ENCODE measurements at places on chromosomes 1 and 21.

GRCh38 chr1:23692308-23692871 lies 784 bp downstream of the RPL11 start:
- no peak for DNase-seq

DNA sequence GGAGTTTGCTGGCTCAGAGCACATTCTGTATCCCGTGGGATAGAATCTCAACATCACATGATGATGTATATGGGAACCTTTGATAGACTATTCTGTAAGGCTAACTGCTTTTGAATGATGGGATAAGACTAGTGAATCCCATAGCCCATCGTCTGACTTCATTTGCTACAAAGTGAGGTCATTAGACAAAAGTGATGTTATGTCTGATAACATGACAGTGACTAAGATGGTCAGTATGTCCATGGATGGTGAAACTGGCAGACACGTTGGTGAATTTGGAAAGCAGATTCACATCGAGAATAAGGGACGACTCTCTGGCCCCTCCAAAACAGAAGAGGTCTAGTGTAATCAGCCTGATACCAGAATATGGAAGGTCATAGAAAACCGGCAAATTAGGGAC lies 108.4 kb downstream of the HHAT start:
- no peak for DNase-seq

GRCh38 chr1:151340870-151341754 lies 5.9 kb downstream of the RFX5 start:
- peak; percentile 89 for DNase-seq

GRCh38 chr1:110205591-110206155 lies 4.4 kb upstream of the KCNC4 start:
- no peak for DNase-seq

GRCh38 chr1:183080406-183080805 lies 57.2 kb downstream of the LAMC1 start:
- DNase-seq = no peak

DNA sequence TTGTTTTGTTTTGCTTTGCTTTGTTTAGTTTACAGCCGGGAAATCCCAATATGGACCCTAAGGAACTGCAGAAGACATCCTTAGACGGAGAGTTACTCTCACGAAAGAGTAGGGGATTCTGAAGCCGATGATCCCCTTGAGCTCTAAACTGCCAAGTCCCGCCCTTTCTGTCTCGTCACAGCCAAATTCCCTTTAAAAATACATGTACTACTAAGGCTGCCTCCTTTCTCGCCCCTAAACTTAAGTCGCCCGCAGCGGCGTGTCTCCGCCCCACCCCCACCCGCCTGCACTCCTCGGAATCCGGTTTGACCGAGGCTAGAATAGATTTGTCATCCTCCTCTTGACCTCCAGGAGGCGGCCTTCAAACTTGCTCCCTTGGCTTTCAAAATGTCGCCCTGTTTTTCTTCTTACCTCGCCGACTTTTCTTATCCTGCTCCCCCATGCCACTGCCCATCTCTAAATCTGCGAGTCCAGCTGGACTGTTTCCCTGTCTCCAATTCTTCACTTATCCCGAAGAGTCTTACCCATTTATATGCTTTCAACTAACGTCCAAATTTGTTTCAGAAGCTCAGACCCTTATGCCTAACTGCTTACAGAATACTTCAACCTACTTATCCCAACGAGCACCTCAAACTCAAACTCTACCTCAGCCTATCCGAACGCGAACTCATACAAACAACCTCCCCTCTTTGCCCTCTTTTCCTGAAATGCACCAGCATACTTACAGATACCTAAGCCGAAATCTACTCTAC lies 10.9 kb upstream of the BOLA1 start:
- DNase-seq = peak; percentile 95

DNA sequence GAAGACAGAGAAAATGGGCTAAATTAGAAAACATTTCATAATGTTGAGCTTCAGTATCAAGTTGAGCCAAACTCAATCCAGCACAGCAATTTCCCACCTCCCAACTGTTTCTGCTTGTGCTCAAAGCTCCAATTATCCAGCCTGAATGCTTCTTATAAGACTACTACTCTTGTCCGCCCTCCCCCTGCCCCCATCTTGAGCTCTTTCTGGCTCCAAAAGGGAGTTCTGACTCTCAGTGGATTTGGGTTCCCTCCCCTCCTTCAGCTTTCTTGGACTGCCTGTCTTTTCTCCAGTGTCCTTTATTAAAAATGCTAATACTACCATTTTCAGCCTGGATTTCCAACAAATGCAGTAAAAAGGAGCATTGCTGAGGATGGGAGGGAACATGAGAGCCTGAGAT lies 174.8 kb downstream of the ASTN1 start:
- no peak for DNase-seq

DNA sequence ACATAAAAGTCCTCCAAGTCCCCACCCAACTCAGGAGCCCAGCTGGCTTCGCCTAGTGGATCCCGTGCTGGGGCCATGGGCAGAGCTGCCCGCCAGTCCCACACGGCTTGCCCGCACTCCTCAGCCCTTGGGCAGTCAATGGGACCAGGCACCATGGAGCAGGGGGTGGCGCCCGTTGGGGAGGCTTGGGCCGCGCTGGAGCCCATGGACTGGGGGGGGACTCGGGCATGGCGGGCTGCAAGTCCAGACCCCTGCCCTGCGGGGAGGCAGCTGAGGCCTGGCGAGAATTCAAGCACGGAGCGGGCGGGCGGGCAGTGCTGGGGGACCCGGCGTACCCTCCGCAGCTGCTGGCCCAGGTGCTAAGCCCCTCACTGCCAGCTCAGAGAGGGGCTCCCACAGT lies 249.8 kb upstream of the PLD5 start:
- no peak for DNase-seq

DNA sequence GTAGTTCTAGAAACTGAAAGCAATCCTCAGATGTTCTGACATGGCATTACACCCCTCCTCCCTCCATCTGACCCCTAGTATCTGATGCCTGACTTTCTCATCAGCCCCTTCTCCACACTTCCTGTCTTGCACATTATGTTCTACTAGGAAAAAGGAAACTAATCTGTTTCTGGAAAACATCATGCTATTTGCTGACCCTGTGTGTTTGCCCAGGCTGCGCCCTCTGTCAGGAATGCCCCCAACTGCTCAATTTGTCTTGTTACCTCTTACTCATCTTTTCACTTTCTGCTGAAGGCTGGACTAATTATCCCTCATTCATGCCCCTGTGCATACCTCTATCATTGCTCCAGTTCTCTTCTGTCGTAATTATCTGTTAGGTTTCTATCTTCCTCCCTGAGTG lies 37.5 kb upstream of the DAB1 start:
- peak; percentile 57 for DNase-seq

DNA sequence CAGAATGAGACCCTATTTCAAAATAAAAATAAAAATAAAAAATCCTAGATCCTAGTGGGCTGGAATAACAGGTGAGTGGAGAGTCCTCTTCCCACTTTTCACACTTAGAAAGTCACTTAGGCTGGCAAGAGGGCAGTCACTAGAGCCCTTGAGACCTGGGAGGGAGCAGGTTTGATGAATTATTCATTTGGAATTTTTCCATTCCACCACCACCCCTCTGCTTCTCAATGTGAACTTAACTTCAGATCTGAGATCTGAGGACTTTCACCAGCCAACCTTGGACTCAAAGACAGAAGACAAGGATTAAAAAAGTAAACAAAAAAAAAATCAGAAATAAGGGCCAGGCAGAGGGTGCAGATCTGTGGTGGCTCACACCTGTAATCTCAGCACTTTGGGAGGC lies 16.5 kb downstream of the AKR7A3 start:
- no peak for DNase-seq
